AG09319 (cell line): ENCODE measurements at places on chromosomes 7 and 10.

GRCh38 chr10:36604316-36604715 is 521.1 kb upstream of the ANKRD30A start:
- no peak for DNase-seq

- peak; percentile 28 for DNase-seq
Measured at GRCh38 chr10:124414076-124414475, 4.6 kb downstream of the OAT start.

DNA sequence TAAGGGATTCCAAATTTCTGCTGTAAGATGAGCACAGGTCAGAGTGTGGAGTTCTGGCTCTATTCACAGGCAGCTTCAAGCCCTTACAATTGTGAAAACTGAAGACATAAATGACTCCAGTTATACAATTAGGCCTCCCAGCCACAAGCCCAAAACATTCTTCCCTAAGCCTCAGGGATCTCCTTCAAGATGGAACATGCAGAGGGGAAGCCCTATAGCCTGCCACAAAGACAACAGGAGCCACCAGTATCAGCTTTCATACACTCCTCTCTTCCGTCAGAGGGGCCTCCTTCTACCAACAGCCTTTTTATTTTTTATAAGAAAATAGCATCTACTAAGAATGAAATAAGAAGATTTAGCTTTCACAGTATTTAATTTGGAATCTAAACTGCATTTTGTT is 46.5 kb downstream of the DLD start:
- no peak for DNase-seq

- no peak for DNase-seq
Measured at GRCh38 chr10:108749042-108749441, 1174.3 kb downstream of the XPNPEP1 start.

DNA sequence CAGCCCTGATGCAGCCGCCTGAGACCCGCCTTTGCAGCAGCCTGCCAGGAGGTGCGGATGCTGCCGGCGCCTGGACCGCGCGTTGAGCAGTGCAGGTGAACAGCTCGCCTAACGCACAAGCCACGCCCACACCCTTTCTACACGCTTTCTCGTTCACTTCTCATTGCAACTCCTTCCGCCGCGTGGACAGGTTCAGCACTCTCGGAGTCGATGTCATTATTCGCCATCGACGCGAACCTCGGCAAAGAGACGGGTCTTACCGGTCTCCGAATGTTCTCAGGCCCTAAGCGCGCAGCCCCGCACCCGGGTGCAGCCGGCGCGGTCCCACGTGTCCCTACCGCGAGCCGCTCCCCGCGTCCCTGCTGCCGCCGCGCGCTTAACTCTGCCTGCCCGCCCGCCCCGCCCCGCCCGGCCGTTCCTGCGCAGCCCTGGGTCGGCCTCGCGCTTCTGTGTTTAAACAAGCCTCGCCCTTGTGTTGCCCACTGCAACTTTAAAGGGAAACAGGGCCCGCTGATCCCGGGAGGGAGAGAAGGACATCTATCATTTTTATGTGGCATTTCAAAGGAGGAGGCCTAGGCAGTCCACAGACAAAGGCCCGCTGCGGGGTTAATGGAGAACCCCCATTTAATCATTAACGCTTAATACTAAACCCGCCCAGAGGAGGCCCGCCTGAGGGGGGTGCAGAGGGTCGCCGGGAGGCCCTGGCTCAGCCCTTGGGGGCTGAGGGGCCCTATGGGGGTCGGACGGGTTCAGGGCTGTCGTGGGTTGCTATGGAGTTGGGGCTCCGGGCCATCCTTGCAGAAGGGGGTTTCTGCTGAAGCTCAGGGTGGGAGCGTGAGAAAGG is 128.5 kb downstream of the WDR11 start:
- DNase-seq: no peak

DNA sequence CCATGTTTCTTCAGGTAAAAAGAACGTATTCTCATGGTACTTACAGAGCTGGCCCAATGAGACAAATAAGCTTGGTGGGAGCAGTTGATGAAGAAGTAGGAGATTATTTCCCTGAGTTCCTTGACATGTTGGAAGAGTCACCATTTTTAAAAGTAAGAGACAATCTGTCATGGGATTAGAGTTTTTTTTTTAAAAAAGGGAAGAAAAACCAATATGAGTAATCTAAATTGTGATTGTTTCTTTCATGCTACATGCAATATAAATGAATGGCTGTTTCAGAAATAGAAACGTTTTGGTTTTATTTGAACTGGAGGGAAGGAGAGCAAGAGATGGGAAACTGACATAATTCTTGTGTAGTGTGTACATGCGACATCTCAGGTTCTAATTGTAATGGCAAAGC is 32.8 kb downstream of the TMEM60 start:
- no peak for DNase-seq

DNA sequence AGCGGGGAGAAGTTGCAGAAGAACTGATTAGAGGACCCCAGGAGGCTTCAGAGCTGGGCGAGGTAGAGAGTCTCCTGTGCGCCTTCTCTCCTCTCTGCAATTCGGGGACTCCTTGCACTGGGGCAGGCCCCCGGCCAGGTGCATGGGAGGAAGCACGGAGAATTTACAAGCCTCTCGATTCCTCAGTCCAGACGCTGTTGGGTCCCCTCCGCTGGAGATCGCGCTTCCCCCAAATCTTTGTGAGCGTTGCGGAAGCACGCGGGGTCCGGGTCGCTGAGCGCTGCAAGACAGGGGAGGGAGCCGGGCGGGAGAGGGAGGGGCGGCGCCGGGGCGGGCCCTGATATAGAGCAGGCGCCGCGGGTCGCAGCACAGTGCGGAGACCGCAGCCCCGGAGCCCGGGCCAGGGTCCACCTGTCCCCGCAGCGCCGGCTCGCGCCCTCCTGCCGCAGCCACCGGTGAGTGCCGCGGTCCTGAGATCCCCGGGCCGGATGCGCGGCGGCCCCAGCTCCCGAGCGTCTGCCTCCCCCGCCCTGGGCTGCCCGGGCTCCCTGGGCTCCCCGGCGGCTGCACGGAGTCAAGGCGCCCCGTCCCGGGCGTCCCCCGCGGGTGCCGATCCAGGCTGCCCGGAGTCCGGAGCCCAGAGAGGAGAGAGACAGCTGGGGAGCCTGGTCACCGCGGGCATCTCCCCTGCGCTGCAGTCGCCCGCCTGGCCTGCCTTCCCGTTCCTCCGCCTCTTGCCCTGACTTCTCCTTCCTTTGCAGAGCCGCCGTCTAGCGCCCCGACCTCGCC is at the start of gene PLAU:
PLAU (plus strand) TSS at position 369 of the 789 bp plus-strand sequence. CDS start 424 bp downstream, outside the sequence.
- no peak for DNase-seq

DNA sequence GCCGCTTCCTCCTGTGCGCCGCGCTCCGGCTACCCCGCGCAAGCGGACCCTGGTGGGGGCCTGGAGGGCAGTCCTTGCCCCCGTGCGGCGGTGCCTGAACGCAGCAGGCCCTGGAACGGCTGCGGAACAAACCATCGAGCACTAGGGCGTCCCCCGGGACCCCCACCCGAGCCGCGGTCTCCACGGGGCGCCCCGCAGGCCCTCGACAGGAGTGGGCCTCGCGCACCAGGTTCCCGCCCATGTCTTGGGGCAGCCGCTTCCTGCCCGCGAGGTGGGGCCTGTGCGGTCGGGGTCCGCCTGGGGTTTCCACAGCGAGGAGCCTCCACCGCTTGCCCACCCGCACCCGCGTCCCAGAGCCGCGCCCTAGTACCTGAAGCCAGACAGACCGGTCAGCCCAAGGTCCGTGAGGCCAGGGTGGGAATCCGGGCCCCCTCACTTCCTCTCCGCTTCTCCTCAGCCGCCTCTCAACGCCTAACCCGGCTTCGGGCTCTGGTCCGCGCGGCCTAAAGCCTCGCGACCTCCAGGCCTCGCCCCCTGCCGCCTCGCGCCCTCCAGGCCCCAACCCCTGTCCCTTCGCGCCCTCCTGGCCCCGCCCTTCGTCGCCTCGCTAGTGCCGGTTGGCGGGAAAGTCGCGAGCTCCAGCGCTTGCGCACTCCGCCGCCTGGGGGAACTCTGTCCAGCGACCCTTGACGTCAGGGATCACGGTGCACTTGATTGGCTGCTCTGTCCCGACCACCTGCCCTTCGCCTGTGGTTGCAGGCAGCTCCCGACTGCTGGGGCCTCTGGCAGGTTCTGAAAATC is 7.0 kb upstream of the GBX1 start:
- no peak for DNase-seq

GRCh38 chr7:50684713-50685075 is 98.0 kb downstream of the GRB10 start:
- no peak for DNase-seq

DNA sequence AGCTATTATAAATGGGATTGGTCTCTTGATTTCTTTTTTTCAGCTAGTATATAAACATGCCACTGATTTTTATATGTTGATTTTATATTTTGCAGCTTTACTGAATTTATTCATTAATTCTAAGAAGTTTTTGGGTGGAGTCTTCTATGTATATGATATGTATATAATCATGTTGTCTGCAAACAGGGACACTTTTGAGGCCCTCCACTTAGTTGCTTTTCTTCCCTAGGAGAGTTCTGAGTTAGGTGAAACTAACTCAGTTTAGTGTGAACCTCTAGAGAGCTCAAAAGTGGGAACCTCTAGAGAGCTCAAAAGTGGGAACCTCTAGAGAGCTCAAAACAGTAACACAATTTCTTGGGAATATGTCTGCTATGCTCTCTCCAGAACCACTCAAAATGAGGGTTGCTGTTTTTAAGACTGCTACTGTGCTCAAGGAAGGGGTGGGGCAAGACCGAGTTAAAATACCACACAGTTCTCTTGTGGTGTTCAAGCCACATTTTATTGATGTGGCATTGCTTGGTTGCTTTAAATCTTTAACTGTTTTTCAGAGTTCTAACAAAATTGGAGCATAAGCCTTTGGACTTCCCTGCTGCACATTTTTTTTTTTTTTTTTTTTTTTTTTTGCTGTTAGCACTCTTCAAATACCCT is 13.2 kb downstream of the CCDC7 start:
- DNase-seq: no peak

GRCh38 chr10:52570490-52570889 is 202.1 kb downstream of the MBL2 start:
- DNase-seq: no peak

GRCh38 chr10:6049031-6049400 is 13.2 kb downstream of the IL2RA start:
- DNase-seq: no peak

DNA sequence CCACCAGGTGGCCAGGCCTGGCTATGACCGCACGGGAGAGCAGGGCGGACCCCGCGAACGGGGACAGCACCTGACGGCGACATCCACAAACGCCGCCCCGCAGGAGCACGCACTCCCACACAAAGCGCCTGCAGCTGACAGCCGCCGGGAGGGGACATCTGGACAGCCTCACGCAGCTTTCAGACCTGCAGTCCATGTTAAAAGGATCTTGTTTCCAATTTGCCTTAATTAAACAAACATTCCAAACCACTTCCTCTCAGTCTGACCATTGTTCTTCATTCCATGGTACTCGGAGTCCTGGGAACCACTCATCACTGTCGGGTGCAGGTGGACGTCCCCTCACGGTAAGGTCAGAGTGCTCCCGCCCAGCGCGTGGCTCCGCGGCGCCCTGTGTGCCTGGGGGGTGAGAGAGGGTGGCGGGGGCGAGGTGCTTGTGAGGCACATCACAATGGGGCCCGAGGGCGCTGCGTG is 5.9 kb upstream of the GPER1 start:
- no peak for DNase-seq

GRCh38 chr10:30413996-30414576 is 19.9 kb upstream of the MAP3K8 start:
- no peak for DNase-seq

DNA sequence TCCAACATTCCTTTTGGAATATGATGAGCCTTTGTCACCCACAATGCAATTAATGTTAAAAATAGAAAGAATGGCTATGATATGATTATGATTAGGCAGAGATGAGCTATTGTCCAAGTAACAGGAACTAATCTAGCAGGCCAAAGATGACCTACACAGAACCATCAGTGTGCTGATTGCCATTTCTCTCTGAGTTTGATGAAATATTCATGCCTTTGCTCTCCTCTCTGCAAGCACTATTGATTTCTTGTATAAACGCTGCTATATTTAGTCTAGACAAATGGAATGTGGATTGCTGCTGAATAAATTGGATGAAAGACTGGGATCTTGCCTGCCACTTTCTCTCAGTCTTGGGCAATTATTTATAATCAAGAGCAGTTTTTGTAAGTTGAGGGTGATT is 85.4 kb downstream of the HDAC9 start:
- no peak for DNase-seq

- DNase-seq: no peak
Measured at GRCh38 chr10:109474261-109474660, 449.1 kb downstream of the XPNPEP1 start.

DNA sequence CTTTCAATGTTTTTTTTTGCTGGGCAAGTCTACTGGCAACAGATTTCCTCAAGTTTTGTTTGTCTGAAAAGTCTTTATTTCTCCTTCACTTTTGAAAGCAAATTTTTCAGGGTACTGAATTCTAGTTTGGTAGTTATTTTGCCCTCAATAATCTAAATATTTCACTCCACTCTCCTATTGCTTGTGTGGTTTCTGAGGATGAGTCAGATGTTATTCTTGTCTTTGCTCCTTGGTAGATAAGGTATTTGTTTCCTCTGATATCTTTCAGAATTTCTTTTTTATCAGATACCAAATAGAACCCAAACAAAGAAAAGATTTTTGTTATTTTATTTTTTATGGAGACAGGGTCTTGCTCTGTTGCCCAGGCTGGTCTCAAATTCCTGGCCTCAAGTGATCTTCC is 99.2 kb upstream of the MALRD1 start:
- DNase-seq: no peak

GRCh38 chr10:131424053-131424452 is 112.5 kb upstream of the TCERG1L start:
- no peak for DNase-seq

DNA sequence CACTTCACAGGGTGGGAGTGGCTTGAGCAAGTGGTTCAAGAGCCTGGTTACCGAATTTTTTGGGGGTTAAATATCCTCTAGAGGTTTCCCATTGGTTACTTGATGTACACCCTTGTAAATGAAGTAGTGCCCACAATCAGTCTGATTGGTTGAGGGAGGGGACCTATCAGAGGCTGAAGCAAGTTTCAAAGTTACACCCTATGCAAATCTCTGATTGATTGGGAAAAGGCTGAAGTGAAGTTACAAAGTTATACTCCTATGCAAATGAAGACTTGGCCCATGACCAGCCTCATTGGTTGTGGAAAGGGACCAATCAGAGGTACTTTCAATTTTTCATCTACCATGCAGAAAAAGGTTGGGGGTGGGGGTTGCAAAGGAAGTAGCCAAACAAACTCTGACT is 34.7 kb downstream of the UBE2D4 start:
- no peak for DNase-seq

- DNase-seq: no peak
Measured at GRCh38 chr10:87505366-87506111, 846 bp downstream of the MINPP1 start.

GRCh38 chr7:65927489-65928448 is 54.2 kb downstream of the GUSB start:
- no peak for DNase-seq

GRCh38 chr10:75959209-75959608 is 527.8 kb downstream of the LRMDA start:
- peak; percentile 49 for DNase-seq

GRCh38 chr10:3258394-3258793 is 85.8 kb upstream of the PITRM1 start:
- DNase-seq: no peak

DNA sequence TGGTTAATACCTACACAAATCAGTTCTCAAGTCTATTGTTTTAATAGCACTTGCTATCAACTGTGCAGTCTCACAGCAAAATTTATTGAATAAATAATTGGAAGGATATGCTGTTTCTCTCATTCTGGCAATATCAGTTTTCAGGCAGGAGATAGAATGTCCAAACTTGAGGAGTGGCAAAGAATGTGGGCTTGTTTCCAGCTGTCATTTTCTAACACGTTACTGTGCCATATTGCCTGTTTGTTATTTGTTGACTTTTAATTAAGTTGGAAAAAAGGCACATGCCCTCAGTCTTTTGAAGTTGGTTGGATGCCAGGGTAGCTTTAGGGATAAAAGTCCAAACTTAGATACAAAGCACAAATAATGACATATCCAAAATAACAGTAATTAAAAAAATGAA is 52.2 kb downstream of the MAGI2 start:
- no peak for DNase-seq
